ENCODE measurements at places on chromosomes 1 and 21.

- DNase-seq: peak; percentile 47
Measured at GRCh38 chr1:92817986-92818764, 13.7 kb upstream of the RPL5 start.

DNA sequence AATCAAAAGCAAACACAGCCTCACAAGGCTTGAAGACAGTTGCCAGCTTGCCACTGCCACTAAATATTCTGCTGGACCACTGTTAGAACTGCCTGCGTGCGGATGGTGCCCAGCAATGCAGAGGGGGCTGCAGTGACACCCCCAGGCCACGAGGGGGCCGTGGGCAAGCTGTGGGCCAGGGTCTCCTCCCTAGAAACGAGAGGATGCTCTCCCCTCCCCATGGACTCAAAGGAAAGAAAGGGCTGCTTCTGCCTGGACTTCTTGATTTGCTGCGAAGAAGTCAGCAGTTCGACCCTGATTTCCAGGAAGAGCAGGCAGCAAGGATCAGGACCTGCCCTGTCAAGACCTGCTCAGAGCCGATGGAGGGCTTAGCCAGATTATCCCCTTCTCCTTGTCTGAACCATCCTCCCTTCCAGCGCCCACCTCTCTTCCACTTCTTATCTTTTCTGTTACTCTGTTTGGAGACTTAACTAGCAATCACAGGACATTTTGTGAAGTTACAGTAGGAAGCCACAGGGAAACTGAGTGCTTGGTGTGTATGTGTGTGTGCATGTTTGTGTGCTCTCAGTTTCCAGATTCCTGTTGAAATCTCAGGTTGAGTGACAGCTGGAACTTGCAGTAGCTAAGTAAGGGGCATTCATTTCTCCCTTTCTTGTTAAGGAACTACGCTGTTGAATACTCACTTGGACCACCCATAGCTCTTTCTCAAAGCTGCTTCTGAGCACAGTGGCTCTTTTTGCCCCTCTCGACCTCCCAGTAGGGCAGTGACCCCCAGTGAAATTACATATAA lies 2.7 kb downstream of the MAN1C1 start:
- DNase-seq: peak; percentile 88

DNA sequence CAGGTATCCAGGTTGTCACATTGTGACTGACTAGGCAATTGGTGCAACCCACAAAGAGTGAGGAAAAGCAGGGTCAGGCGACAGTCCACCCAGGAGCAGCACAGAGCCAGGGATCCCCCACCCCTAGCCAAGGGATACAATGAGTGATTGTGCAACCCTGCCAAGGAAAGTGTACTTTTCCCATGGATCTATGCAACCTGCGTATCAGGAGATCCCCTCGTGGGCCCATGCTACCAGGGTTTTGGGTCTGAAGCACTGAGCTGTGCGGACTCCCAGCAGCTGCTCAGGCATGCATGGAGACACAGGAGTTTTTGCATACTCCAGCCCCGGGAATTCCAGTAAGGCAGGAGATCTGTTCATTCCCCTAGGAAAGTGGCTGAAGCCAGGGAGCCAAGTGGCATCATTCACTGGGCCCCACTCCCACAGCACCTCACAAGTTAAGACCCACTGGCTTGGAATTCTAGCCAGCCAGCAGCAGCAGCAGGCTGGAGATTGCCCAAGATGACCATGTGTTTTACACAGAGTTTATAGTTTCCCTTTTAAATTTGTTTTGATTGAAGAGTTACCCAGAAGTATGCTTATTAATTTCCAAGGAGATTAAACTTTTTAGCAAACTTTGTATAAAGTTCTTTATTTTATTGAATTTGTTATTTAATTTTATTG lies 136.0 kb downstream of the LTN1 start:
- peak; percentile 8 for DNase-seq

- no peak for DNase-seq
Measured at GRCh38 chr1:7410156-7410555, 360.9 kb upstream of the VAMP3 start.

DNA sequence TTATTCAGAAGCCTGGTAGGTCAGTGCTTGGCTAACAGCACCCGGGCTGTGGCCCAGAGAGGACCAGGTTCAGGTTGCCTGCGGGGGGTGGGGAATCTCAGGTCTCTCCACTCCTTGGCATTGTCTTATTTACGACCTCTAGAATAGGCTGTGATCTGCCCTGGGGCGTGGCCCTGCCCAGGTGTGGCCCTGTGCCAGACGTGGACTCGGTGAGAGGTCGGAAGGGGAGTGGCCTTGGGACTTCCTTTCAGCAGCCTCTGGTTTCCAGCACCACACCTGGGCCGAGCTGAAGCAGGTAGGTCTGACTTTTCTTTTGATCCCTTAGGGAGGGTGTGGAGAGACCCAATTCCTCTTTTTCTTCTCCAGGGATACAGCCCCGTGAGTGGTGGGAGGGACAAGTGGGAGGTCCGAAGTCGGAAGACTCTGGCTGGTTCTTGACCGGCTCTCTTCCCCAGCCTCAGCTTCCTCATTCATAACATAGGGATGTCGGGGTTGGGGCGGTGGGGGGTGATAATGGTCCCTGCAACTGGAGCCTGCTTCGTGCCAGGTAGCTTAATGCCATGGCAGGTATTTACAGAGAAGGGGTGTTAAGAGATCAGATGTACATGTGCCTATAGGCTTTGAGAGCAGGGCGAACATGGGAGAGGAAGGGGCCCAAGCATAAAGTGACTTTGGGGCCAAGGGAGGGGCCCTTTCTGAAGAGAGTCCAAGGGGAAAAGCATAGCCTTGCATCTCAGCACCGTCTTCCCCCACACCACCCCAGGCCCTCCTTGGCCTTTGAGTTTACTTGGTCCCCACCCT lies 16.5 kb downstream of the ACOT11 start:
- peak; percentile 83 for DNase-seq

- no peak for DNase-seq
Measured at GRCh38 chr1:178958491-178958890, 67.2 kb upstream of the FAM20B start.

GRCh38 chr1:57423656-57424211 lies at the start of gene DAB1:
Gene DAB1, minus strand, starts transcription at chr1:57424060. Its CDS starts 133,030 bp downstream, at chr1:57291030.
- DNase-seq: peak; percentile 47

- peak; percentile 64 for DNase-seq
Measured at GRCh38 chr1:37035796-37036666, 1.7 kb upstream of the GRIK3 start.

GRCh38 chr1:111204983-111205713 lies 4.7 kb upstream of the DENND2D start:
- no peak for DNase-seq

GRCh38 chr1:174166530-174167264 lies 7.4 kb downstream of the RABGAP1L start:
- DNase-seq: no peak

GRCh38 chr1:217626321-217626720 lies 4.6 kb downstream of the GPATCH2 start:
- DNase-seq: no peak

- DNase-seq: no peak
Measured at GRCh38 chr1:6953907-6954364, 168.7 kb downstream of the CAMTA1 start.

- no peak for DNase-seq
Measured at GRCh38 chr1:74199504-74199903, 1.5 kb downstream of the FPGT start.

DNA sequence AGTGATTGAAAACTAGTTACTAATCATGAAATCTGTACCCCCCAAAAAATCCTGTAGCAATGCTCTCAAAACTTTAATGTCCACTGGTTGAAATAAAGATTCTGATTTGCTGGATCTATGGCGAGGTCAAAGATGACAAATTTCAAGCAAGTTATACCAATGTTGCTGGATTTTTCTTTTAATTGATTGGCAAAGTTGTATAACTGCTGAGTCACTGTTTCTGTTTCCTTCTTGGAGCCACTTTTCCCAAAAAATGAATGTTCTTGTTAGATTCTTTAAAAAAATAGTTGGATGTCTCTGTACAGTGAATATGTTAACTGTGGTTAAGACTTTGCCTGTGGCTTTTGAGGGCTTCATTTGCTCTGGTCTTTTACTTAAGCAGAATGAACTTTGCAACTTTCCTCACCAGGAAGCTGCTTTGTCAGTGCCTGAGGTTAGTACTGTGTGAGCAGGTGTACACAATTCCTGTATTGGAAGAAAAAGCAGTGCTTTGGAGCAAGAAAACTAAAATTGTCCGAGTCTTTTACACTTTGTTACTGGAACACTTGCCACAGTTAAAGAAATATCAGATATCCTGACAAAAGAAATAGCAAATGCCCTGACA lies 1211.9 kb downstream of the MRPL39 start:
- no peak for DNase-seq

- no peak for DNase-seq
Measured at GRCh38 chr1:231702804-231703203, 76.2 kb downstream of the DISC1 start.

DNA sequence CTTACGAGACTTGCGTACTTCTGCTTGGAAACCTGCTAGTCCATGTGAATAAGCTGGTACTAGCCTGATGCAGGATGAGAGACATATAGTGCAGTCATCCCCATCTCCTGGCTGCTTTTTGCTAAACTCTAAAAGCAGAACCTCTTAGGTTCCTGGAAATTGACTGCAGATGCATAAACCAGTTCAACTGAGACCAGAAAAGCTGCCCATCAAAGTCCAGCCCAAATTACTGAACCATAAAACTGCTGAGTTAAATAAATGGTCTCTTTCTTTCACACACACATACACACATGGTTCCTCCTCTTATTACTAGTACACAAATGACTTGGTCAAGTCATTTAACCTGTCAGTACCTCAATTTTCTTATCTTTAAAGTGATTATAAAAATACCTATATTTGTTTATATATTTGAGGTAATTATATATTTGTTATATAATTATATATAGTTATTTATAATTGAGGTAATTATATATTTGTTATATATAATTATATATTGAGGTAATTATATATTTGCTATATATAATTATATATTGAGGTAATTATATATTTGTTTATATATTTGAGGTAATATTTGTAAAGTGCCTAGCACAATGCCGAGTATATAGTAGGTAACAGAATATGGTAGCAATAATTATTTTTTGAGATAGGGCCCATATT lies 25.2 kb upstream of the RABGAP1L start:
- DNase-seq: no peak

DNA sequence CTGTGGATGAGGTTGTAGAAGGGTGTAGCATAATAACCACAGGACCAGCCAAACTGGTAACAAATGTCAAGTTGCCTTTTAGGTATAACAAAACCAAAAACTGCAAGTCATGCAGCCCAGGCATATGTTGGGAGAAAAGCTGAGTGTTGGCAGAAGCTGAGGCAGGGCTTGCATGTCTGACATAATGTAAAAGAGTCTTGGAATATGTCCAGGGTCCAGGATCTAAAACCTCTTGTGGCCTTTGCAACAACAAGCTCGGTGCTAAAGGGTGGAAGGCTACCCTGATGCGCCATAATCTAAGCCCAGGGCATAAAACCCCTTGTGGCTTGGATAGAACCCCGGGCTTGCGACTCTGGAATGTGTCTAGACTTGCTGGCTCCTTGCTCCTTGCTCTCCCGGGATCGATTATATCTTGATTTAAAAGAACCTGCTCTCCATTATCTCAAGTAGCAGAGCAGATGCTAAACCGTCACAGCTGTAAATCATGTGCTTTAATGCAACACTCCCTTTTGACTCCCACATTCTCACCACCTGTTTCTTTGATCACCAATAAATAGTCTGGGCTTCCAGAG lies 26.5 kb upstream of the SLC35A3 start:
- DNase-seq: peak; percentile 47

GRCh38 chr1:65792669-65793358 lies at the start of gene PDE4B:
Gene PDE4B, plus strand, starts transcription at chr1:65792895.
- peak; percentile 43 for DNase-seq

- DNase-seq: peak; percentile 20
Measured at GRCh38 chr1:210663730-210664573, 335.2 kb downstream of the HHAT start.

- no peak for DNase-seq
Measured at GRCh38 chr21:31318971-31319370, 25.1 kb downstream of the TIAM1 start.

- no peak for DNase-seq
Measured at GRCh38 chr1:52857443-52857842, 14.9 kb downstream of the ZYG11A start.

- peak; percentile 57 for DNase-seq
Measured at GRCh38 chr1:1597275-1597930, 2.5 kb downstream of the FNDC10 start.

DNA sequence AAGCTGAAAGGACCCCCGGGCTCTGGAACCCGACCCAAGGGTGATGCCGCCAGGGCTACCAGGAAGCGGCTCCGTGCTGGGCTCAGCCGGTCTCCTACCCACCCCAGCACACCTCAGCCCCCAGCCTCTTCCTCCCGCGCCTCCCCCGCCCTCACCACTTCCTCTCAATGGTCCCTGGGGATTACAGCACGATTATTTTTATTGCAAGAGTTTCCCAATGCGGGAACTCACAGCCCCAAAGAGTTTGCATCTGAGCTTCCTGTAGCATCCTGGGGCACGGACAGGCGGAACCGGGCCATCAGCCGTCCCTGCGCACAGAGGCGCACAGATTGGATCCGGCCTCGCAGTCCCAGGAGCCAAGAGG lies 8.7 kb upstream of the SLX9 start:
- DNase-seq: no peak

GRCh38 chr1:51498924-51499323 lies 20.1 kb downstream of the EPS15 start:
- DNase-seq: no peak

DNA sequence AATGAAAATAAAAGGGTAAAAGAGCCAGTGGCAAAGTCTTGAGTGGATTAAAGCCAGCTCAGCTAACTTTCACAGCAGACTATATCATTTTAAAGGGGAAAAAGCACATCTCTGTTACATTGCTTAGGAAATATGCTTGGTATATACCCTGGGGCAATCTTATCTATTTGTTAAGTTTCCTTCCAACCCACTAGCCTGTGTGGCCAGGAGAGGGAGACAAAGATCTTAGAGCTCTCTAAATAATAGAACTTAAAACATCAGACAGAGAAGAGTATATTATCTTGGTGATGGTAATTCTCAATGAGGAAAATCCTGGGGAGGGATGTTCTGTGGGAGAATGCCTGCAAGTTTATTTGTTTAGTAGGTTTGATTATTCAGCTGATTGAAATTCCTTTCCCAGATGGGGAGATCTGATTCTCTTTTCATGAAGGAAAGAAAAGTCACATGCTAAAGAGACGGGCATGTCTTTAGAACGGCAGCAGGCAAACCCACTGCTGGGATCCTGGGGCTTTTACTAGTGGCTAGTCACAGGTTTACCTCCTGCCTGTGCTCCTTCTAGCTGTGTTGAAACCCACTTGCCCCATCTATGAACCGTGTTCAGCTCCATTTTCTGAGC lies 3.6 kb downstream of the KCNE2 start:
- DNase-seq: peak; percentile 34

DNA sequence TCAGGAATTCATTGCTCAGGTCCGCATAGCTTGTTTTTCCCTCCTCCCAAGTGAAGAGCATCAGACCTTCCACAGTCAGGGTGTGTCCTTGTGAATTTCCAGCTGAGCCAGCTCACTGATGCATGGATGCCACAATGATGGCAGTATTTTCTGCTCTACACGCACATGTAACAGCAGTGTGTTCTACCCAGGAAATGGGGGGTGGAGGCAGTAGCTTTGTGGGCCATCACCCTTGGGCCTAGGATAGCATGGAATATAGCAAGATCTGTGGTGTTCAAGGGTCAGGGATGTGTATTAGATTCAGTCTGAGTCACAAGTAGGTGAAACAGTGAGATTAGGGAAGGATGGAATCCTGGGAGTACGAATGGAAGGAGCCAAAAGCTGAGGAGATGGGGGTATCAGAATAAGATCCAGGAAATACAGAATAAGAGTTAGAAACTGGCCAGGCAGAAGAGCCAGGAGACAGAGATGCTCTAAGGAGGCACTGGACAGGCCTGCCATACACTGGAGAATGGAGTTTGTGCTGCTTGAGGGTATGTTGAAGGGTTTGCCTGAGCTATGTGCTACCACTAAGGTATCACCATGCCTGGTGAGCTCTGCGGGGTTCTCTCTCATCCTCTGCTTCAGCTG lies 90.6 kb upstream of the CNIH3 start:
- DNase-seq: no peak
